ENCODE measurements at places on chromosomes 2 and 18. TPM values are rescaled to one million over a fixed set of nuclear protein-coding genes. Genes with fewer than 3 reads are reported as not detected.

DNA sequence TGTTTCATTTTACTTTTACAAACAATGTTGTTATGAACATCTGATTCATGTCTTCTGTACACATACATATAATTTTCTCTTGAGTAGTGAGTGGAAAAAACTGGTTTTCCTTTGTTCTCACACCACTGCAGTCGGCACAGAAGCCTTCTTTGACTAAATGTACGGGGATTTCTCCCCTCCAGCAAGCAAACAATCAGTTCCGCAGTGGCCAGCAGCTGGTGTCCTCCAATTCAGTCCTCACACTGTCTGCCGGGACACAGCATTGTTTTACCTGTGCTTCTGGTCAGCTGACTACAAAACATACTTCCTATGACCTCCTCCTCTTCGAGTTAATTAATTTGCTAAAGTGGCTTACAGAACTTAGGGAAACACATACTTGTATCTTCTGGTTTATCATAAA lies 202.8 kb downstream of the WDR7 start:
- DNase-seq: no peak

DNA sequence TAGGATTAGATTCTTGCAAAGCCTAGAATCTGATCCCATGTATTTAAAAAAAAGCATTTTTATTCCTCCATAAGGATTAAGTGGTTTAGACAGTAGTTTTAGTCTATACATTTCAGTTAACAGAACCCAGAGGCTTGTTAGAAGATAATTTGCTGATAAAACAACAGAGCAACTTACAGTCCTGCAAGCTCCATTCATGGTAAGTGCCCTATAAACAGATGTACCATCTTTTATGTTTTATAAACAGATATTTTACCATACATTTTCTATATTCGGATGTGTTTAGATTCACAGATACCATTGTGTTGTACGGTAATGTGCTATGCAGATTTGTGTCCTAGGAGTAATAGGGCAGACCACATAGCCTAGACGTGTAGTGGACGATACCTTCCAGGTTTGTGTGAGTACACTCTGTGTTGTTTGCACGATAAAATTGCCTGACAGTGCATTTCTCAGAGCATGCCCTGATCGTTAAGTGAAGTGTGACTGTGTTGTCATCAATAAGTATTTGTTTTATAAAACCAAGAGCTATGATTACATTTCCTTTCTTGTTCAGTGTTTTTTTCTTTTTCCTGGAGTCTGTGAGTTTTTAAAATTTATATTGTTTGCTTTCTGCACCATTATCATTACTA lies 54.2 kb downstream of the CERS6 start:
- no peak for DNase-seq

GRCh38 chr2:5932556-5933469 lies 240.6 kb downstream of the SOX11 start:
- DNase-seq: peak; percentile 44

- peak; percentile 60 for DNase-seq
These were observed 12.8 kb upstream of the GBX2 start for GRCh38 chr2:236180831-236181453.

DNA sequence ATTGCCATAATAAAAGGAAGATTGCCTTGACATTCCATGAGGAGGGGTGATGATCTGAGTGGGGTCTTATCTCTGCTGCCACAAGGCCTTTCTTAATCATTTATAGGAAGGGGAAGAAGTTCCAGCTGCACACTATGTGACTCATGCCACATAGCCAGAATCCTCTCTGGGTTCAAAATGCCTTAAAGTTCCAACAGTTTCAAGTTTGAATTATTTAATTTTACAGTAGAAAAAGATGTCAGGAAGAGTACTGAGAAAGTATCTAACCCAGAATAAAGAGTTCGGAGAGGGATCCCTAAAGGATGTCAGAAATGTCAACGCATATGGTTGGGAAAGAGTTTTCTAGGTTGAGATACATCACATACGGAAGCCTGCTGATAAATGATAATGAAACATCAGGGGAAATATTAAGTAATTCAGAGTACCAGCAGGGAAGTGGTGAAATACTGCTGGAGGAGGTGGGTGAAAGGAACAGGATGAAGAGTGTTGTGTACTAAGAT lies 999.9 kb downstream of the TSN start:
- DNase-seq: no peak

DNA sequence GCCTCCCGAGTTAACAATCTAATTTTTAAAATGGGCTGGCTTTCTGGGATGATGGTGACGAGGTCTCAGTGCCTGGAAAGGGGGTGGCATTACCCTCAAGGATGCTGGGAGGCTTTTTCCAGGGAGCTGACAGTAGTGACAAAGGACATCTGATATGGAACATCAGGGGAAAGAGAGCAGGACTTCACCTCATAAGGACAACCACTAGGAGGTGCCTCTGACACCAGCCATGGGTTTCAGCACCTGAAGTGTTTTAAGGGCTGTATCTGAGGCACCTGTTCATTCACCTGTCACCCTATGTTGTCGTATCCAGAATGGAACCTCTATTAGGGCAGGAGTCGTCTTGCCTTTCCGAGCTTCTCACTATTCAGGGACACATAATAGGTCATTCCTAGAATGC lies 10.8 kb downstream of the IL36B start:
- no peak for DNase-seq

PTPRN gene
- polyA plus RNA-seq: 0.09 TPM

TTN gene
- 199 TPM for polyA plus RNA-seq

POTEJ gene
- 0.07 TPM for polyA plus RNA-seq

SPATS2L gene
- polyA plus RNA-seq: 235 TPM

All from muscle of leg (tissue), 16 donors.